ENCODE measurements at places on chromosomes 16 and 17.

DNA sequence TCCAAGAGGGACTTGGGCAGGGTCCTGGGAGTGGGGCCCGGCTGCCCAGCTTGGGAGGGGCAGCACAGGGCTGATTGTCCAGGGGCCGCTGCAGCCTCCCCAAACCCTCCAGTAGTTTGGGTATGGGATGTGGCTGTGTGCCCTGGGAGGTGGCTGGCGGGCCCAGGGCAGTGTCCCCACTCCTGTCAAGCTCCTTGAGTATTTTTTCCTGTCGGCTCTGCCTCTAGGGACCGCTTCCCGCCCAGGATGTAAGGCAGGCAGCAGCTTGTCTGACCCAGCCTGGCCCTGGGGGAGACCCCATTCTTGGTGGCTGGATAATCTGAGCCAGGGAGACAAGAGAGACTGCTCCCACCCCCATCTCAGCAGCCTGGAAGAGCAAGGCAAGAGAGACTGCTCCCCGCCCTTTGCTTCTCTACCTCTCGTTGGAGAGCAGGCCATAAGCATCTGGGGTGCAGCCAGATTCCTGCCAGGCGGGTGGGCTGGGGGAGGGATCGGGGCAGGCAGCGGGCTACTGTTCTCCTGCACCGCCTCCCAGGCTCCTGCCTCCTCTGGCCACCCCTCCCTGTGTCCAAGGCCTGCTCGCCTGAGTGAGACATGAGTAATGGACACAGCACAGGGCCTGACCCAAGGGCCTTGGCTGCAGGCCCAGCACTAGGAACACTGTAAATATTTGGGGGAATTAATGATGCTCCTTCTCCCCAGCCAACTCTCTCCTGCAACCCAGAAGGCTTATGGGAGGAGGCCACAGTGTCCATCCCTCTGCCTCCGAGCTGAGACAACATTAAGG, 18.4 kb upstream of the ITGA3 start:
- DNase-seq: no peak

GRCh38 chr16:27398894-27399853, 2.8 kb upstream of the IL21R start:
- DNase-seq: no peak

DNA sequence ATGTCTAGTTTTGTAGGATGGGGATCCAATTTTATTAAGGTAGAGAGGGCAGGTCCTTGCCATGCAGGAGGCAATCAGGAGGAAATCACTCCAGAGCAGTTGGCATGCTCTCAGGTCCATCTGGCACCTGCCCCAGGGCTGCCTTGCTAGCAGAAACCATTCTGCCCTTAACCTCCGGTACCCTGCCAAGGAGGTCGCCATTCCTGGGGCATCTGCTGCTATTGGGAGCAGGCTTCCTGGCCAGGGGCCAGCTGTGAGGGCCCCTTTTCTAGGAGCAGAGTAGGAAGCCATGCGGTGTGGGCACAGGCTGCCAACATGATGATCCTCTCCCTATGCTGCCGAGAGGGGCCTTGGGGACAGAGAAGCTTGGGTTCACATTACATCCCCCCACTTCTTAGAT, 47.6 kb upstream of the MGAT5B start:
- DNase-seq: no peak

GRCh38 chr17:53655591-53655990, 167.1 kb upstream of the KIF2B start:
- no peak for DNase-seq

GRCh38 chr17:17739388-17740066, 58.3 kb downstream of the RAI1 start:
- no peak for DNase-seq

GRCh38 chr17:76427501-76428231, 25.3 kb downstream of the UBE2O start:
- DNase-seq: no peak

- no peak for DNase-seq
Measured at GRCh38 chr16:85062845-85063244, 35.2 kb downstream of the KIAA0513 start.

DNA sequence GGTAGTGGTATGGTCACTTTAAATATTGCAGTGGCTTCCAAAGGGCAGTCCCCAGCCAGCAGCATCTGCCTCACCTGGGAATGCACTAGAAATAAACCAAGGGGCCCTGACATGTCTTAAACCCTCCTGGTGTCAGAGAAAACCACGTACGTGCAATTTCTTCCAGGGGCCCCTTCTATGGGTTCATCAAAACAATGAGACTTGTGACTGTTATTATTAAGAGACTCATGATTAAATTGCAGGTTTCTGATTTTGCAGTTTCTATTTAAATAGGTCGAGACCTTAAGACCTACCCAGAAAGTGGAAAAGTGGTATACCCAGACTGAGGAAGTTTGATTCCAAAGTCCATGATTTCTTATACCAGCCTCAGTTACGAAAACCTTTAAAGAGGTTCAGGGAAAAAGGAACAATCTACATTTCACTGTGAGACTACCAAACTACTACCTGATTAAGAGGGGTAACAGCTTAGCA, 746 bp upstream of the POLG2 start:
- DNase-seq: no peak

DNA sequence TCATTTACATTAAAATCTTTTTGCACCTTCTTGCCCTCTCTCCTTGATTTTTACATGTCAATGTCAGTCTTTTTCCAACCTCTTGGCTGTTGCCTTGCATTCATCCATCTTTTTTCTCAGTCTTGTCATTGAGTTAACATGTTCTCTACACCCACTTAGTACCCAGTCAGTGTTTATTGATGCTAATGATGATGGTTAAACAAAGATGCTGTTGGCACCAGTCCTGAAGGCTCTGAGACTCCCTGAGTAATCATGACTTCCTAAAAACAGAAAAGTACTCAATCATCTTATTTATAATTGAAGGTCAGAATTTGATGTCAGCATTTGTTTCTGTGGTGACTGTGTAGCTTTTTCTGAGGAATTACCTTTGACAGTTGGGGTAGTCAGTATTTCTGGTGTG, 104.5 kb downstream of the NLK start:
- no peak for DNase-seq

Measured in stimulated activated CD4-positive, alpha-beta T cell treated with anti-CD3 and anti-CD28 coated beads, Interleukin-15, amount 100 ng/mL, for 24 hours (primary cell).